ENCODE measurements at places on chromosomes 6 and 20. TPM values are rescaled to one million over a fixed set of nuclear protein-coding genes. Genes with fewer than 3 reads are reported as not detected.
A peak's percentile ranks its signal among the peaks of the same experiment; 100 is the strongest.

- DNase-seq: no peak
Observed at GRCh38 chr6:39808964-39809363, 16.8 kb downstream of the DAAM2 start.

- DNase-seq: no peak
Observed at GRCh38 chr6:105593805-105594671, 191.2 kb upstream of the PREP start.

- no peak for DNase-seq
Observed at GRCh38 chr6:37251211-37251780, 6.3 kb upstream of the TBC1D22B start.

- DNase-seq: peak; percentile 93
Observed at GRCh38 chr6:44489910-44490604, 102.6 kb downstream of the CDC5L start.

GRCh38 chr6:43712579-43712978, 25.0 kb upstream of the MRPS18A start:
- no peak for DNase-seq

GRCh38 chr6:47727391-47727790, 29.0 kb downstream of the ADGRF4 start:
- no peak for DNase-seq

- peak; percentile 47 for DNase-seq
Observed at GRCh38 chr6:170186941-170187668, 103.8 kb downstream of the DLL1 start.

DNA sequence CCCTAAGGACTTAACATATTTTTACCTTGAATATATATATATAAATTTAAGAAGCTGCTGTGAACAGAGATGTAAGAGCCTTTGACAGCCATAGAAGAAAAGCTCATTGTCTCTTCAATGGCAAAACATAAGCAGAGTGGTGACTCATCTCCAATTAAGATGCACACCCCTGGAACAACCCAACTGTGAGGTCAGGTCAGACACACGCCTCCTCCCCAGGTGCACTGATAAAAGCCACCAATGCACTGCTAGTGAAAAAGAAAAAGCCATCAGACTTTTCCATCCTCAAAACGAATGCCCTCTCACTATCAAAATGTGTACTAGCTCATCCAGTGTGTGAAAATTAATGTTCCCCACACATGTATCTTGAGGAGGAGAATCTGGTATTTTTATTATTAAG, 100.1 kb downstream of the SMLR1 start:
- DNase-seq: no peak

GRCh38 chr20:58573986-58574385, 58.8 kb upstream of the APCDD1L start:
- DNase-seq: no peak

DNA sequence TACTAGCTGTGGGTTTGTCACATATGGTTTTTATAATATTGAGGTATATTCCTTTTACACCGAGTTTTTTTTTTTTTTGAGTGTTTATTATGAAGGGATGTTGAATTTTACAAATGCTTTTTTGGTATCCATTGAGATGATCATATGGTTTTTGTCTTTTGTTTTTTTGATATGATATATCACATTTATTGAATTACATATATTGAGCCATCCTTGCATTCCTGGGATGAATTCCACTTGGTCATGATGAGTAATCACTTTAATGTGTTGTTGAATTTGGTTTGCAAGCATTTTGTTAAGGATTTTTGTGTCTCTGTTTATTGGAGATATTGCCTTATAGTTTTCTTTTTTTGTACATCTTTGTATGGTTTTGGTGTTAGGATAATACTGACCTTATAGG, 3.3 kb upstream of the ZNF337 start:
- no peak for DNase-seq

GRCh38 chr20:24823176-24823784, 125.8 kb upstream of the CST7 start:
- peak; percentile 8 for DNase-seq

DNA sequence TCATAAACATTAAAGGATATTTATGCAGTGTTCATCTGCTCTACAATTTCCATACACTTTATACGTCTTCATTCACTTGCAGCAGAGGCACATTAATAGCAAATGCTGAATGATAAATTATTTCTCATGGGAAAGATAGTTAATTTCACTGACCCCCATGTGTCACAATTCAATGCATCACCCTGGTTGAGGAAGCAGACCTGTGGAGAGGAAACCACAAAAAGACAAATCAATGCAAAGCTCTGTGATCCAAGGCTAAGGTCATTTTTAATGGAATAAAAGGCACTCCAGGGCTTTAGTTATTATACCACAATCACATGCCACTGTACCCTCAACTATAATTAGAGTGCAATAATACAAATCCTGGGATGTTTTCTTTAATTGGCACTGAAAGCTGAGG, 40.3 kb upstream of the TENT5A start:
- DNase-seq: no peak

- DNase-seq: no peak
Observed at GRCh38 chr6:141726248-141726647, 406.5 kb upstream of the GJE1 start.

DNA sequence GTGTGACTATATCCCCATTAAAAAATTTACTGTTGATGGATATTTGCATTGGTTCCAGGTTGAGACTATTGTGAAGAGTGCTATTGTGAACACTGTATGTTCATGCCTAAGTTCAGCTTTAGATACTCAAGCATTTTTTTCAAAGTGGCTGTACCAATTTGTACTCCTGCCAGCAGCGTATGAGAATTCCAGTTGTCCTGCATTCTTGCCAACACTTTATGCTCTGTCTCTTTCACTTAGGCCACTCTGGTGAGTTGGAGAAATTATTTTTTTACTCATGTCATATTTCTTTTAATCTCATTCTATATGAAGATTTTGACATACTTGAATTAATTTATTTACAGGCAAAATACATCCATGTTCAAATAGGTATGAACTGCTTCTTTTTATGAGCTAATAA, 76.2 kb downstream of the JAG1 start:
- no peak for DNase-seq

GRCh38 chr20:45293041-45294002, 13.3 kb upstream of the RBPJL start:
- peak; percentile 98 for DNase-seq

- no peak for DNase-seq
Observed at GRCh38 chr20:61440548-61441055, 188.5 kb downstream of the CDH4 start.

DNA sequence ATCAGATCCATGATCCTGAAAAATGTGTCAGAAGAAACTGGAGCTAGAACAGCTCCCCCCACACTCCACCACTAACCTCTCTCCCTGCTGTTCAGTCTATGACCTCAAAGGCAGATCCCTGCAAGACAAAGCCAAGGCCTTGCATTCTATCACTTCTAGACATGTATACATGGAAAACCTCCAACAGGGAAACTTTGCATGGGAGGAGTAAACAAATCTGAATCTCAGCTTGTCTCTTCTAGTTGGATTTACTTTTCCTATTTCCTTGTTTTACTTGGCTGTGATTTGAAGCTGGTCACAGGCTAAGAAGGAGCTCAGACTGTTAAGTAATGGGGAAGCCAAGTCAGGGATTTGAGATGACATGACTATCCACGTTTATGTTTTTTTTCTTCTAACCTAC, 456.8 kb upstream of the CHD6 start:
- DNase-seq: no peak

DNA sequence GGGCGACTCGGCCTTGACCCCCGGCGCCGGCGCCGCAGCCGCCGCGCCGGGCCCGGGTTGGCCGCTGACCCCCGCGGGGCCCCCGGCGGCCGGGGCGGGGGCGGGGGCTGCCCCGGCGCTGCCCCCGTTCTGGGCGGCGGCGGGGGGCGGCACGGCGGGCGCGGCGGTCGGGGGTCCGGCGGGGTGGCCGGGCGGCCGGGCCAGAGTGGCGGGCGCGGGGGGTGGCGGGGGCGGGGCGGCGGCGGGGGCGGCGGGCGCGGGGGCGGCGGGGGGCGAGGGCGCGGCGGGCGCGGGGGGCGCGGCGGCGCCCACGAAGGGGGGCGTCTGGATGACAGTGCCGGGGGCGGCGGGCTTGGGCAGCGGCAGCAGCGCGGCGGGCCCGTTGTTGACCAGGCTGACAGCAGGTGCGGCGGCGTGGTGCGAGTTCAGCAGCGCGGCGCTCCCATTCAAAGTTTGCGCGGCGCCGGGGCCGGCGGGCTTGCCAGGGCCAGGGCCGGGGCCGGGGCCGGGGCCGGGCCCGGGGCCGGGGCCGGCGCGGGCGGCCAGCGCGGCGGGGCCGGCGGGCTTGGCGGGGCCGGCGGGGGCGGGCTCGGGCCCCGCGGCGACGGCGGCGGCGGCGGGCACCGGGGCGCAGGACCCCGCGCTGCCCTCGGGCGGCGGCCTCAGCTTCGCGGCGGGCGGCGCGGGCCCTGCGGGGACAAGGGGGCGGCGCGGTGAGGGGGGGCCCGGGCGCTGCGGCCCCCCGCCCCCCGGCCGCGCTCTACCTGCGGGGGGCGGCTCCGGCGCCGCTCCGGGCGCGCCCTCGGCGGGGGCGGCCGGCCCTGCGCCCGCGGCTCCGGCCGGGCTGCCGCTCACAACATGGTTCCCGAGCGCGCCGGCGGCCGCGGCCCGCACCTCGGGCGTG, 659 bp downstream of the TAF4 start:
- peak; percentile 94 for DNase-seq

- no peak for DNase-seq
Observed at GRCh38 chr6:84606860-84607259, 157.5 kb downstream of the TBX18 start.

DNA sequence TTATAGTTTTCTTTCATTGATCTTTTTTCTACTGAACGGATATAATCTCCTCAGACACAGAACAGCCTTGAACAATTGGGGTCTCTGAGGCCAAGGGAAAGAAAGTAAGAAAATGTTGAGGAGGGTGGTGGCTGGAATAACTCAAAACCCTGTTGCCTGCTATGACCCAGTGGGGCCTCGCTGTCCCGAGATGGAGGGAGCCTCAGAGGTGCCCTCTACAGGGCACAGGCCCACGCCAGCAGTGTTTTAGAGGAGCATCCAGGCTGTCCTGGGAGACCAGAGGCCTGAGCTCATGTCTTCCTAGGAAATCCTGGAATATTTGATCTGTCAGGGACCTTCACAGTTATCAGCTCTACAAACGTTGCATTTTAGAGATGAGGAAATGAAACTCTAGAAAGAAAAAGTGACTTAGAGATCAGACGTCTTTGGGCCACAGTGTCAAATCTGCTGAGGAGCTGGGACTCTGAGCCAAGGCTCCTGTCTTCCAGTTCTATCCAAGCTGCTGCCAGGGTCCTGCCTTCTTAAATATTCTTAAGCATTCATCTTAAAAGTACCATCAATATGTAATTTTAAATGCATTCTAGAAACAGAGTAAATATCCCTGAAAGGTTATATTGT, 26.3 kb downstream of the ALDH5A1 start:
- peak; percentile 80 for DNase-seq

DNA sequence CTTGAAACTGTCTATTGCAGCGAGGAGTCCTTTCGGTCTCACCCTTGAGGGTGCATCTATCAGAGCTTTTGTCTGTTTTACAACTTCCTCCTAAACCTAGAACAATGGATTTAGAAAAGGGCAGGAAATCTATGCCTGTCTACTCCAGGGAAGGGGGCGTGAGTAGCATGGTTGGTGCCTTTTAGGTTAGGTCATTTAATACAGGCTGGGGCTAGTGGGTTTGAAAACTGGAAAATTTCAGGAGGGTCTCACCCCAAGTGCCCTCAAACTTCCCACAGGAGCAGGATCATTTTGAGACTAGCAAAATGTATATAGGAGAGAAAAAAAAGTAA, 33.5 kb upstream of the BMP6 start:
- no peak for DNase-seq

GRCh38 chr6:5478380-5478779, 217.1 kb downstream of the FARS2 start:
- DNase-seq: no peak

GRCh38 chr20:10498200-10498599, 63.1 kb downstream of the SLX4IP start:
- DNase-seq: no peak

DNA sequence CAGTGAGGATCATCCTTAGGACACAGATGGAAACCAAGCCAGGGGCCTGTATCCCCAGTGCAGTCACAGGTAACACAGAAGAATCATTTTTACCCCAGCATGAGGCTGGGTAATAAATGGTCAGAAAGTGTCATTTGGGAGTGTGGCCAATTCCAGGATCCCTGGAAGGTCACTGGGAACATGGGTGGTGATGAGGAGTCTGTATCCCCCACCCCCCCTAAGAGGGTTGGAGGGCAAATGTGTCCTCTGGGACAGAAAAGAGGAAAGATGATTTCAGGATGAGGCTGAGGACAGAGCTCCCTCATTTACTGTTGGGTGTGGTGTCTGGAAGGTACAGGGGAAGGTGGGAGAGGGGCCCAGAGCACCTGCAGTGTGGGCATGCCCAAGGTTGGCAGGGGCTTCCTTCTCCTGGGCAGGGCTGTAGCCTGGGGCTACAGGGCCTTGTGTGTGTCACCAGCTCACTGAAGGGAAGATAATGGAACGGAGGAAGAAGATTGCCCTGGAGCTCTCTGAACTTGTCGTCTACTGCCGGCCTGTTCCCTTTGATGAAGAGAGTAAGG, 34.5 kb downstream of the PLCG1 start:
- no peak for DNase-seq

- DNase-seq: no peak
Observed at GRCh38 chr6:105102186-105102585, 77.6 kb downstream of the POPDC3 start.

DNA sequence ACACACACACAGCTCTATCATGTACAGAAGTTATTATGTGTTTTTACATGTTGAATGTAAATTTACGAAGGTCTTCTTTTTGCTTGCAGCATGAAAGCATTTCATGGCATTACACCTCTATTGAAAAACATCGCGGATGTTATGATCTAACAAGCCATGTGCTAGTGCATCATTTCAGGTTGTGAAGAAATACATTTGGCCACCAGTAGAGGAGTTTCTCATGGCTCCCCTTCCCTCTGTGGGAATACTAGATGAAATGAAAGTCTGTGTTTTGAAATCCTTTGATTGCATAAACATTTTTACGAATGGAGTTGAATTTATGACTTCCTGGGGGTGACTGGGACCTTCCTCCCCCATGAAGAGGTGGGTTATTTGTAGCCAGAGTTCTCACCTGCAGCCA, 17.7 kb downstream of the MAS1 start:
- no peak for DNase-seq

DNA sequence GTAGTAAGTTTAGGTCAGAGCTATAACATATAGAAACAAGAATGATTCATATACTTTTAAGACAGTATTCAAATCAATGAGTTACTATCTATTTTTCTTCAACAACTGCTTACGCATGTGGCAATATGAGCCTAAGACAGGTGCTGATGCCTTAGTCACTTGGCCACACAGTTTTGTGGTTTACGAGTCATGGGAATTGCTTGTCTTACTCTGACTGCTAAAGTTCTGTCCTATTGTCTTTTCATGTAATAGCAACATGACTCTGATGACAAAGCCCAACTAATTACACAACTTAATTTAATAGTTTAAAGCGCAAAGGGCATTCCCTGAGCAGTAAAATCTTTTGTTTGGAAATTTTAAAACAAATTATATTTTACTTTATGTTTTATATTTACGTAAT, 159.3 kb upstream of the CENPW start:
- DNase-seq: no peak

- no peak for DNase-seq
Observed at GRCh38 chr6:92110403-92110802, 1309.0 kb downstream of the EPHA7 start.

QKI gene
- total RNA-seq: 205 TPM

HLA-DRA gene
- total RNA-seq: 5.8 TPM

C20orf144 gene
- under 0.01 TPM for total RNA-seq

ADAT2 gene
- total RNA-seq: 3.8 TPM

BTN1A1 gene
- under 0.01 TPM for total RNA-seq

ESR1 gene
- total RNA-seq: 3.3 TPM

DHX16 gene
- total RNA-seq: 26.1 TPM

ABT1 gene
- 11.6 TPM for total RNA-seq

LST1 gene
- total RNA-seq: not detected

SYNJ2 gene
- 94.8 TPM for total RNA-seq

TMEM200A gene
- total RNA-seq: 49.2 TPM

NNAT gene
- total RNA-seq: not detected

Data from osteoblast (primary cell).